ENCODE measurements at places on chromosomes 11 and 22.

DNA sequence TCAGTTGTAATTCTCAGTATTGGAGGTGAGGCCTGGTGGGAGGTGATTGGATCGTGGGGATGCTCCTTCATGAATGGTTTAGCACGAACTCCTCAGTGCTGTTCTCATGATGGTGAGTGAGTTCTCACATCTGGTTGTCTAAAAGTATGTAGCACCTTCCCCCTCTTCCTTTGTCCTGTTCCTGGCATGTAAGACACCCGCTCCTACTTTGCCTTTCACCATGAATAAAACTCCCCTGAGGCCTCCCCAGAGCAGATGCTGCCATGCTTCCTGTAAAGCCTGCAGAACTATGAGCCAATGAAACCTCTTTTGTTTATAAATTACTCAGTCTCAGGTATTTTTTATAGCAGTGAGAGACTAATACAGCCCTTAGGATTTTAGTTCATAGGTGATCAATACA, 191.5 kb downstream of the MAML2 start:
- DNase-seq = no peak

DNA sequence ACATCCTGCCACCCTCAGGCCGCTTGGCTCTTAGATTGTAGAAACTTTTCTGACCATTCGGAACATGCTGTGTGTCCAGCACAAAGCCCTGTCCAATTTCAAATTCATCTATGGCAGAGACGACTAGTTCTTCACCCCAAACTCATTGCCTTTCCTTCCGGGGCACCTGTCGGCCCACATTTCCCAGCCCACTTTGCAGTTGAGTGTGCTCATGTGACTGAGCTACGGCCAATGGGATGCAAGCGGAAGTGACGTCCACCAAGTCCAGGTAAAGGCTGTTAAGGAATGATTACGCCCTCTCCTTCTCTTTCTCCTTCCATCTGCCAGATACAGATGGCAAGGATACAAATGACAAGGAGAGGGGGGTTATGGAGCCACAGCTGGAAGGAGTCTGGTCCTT, 32.5 kb downstream of the SYT13 start:
- no peak for DNase-seq

DNA sequence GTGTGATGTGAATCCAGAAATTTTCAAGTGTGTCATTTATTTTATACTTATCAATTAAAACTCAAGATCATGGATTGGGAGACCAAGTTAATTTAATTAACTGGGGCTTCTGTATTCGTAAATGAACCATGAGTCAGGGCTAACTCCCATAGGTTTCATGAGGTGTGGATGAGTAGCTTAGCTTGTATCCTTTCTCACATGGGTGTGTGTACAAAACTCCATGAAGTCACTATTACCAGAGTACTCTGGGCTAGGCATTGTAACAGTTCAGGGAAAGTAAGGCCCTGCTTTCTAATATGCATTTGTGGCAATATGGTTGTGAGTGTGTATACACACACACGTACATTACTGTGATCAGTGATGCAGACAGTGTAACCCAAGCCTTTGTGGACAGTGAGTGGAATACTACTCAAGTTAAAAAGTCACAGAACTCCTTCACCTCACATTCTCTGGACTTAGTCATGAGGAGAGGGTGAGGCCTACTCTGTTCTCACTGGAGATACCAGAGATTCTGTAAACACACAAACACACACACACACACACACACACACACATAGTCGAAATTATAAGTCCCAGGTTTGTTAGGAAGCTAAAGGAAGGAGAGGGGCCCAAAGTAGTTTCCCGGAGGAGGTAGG, 3.5 kb downstream of the CNTF start:
- DNase-seq = no peak

- peak; percentile 47 for DNase-seq
These were observed 2.6 kb downstream of the KLHDC7B start for GRCh38 chr22:50548040-50548920.

GRCh38 chr11:122521626-122522025, 133.9 kb upstream of the UBASH3B start:
- DNase-seq = no peak

DNA sequence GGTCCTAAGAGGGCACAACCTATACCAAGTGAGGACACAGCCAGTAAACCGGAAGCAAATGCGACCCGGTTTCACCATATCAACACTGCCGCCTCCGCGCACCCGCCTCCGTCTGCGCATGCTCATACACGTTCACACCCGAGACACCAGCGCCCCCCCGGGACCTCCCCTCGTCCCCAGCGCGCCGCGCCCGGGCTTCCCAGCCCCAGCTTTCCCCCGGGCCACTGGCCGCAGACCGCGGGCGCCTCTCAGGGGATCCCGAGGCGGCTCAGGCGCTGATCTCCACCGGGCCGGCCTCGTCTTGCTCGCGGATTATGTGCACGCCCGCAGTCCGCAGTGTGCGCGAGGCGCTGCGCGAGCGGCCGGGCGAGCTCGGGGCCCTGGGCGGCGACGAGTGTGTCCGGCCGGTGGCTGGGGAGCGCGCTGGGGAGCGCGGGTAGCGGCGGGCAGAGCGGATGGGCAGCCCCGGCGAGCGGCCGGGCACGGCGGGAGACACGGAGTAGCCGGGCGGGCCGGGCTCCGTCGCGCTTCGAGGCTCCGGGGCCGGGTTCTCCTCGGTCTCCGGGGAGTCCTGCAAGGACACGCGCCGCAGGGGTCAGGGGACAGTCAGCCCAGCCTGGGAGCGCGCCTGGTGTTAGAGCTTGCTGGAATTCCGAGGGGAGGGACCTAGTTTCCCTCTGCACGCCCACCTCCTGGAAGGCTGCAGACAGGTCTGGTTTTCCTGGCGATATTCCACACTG, 2.0 kb downstream of the HEPN1 start:
- DNase-seq = peak; percentile 71

DNA sequence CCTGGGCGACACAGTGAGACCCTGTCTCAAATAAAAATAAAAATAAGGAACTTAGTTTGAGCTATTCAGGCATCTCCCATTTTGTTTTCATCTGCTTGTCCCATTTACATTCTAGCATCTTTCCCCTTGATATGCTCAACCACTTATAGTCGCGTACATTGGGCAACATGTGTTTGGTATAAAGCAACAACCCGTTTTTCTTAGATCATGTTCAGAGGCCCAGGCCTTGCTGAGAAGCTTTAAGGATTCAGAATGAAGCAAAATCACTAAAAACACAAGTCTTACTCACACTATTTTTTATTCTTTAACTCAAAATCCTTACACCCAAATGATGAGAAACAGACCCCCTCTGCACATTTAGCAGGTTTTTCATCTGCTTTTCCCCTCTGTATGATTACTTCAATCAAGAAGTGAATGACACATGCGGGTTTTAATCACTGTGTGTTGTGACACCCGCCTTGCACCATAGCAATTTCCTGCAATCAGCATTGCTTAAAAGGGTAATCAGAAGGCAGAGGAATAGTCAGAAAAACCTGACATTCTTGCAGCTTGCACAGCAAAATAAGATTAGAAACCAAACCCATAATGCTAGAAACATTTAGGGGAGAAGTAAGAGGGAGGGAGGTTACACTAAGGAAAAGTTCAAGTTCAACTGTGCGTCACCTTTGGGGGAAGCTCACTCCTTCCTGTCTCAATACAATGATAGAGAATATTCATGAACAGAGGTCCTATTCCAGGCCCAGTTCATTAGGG, 25.9 kb downstream of the ALG9 start:
- DNase-seq = no peak

- DNase-seq = no peak
These were observed 1818.1 kb upstream of the RAG2 start for GRCh38 chr11:38416141-38416540.

GRCh38 chr11:130037058-130037457, 32.6 kb upstream of the APLP2 start:
- DNase-seq = no peak

DNA sequence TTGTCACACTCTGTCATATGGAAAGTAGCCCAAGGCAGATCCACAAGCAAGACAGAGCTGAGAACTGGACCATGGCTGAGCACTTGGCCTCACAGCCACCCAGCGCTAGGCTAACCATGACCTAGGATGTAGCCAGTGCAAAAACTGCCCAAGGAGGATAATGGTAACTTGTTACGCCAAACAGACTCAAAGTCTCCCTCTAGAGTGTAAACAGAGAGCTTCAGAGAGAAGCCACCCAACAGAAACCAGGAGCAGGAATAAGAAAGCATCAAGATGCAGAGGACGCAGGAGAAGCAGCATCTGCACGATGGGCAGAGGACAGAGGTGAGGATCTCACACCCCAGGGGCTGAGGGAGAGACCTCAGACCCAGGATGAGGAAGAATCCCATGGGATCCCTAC, 97.9 kb downstream of the RCN1 start:
- DNase-seq = no peak

DNA sequence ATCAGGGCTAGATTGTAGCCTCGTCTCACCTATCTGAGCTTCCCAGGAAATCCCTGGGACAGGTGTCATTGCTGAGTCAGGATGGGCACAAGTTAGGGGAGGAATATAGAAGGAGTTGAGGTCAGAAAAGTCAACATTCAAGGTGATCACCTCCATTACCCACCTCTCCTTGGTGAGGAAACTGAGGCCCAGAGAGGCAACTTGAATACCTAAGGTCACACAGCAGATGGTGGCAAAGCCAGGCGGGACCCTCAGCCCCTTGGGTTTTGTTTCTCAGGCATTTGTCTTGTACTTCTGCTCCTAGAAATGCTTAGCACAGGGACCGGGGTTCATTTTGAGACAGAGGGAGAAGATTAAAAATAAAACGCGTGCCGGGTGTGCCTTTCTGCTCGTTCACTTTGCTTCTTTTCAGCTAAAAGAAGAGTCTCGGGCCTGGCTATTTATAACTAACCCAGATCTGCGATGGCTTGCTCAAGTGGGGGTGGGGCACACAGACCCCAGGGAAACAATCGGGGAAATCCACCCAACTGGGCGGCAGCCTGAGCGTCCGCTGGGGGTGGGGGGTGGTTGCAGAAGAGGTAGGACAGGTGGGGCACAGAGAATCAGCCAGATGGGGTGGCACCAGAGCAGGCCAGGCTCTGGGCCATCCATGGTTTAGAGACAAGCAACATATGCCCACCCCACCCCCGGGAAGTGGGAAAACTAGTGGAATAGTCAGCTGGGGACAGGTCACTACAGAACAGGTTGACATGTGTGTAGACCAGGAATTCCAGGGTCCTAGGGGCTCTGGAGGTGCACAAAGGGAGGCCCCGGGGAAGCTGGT, 3.9 kb upstream of the GNAZ start:
- DNase-seq = no peak

- DNase-seq = no peak
These were observed 484.0 kb downstream of the OPCML start for GRCh38 chr11:133048270-133048669.

- DNase-seq = no peak
These were observed 755.7 kb downstream of the KCNA4 start for GRCh38 chr11:29260939-29261705.

DNA sequence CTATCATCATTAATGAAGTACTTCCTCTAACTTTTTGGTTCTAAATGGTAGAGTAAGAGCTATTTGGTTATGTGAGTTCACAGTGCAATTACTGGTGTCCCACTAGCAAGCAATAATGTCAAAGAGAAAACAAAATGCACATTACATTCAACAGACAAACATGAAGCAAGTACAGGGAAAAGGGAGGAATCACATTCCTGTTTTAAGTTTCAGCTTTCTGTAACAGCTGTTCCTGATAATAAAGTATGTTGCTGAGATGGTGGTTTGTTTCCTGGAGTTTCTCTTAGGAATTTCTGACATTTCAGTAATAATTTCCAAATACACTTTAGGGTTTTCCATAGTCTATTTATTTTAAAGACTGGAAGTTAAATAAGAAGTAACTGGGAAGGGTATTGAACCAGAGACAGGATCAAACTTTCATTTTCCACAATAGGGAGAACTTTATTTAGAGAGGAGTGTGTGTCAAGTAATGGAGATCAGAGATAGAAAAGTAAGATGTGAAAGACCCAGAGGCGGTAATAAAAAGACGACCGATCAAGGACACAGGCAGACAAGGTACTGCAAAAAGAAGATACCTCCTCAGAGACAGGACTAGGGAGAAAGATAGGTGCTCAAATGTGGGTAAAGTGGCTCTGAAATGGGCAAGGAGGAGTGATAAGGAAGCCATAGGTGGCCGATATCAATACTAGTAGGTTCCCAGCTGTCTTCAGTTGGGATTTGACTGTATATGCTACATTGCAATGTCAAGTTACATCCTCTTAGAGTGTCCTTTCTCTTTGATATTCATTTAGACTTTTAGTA, 20.8 kb upstream of the CLNS1A start:
- DNase-seq = no peak
